ENCODE measurements at places on chromosomes 6 and 20.

- DNase-seq, result no peak
These were observed 9.4 kb downstream of the SPDEF start for GRCh38 chr6:34546551-34547321.

DNA sequence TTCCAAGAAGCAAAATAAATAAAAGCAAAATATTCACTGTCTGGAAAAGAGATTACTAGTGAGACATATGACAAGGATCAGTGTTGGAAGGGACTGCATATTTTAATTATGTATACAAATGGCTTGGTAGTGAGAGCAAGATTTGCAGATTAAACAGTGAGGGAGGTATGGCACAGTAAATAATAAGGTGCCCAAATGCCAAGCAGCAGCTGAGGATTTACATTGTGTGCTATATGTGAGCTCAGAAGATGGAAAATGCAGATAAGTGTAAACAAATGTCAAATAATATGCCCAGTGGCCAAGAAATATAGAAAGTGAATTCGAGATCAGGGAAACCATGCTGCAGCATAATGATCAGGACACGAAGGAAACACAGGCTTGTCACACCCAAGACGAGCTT lies 173.8 kb upstream of the NRSN1 start:
- no peak for DNase-seq

DNA sequence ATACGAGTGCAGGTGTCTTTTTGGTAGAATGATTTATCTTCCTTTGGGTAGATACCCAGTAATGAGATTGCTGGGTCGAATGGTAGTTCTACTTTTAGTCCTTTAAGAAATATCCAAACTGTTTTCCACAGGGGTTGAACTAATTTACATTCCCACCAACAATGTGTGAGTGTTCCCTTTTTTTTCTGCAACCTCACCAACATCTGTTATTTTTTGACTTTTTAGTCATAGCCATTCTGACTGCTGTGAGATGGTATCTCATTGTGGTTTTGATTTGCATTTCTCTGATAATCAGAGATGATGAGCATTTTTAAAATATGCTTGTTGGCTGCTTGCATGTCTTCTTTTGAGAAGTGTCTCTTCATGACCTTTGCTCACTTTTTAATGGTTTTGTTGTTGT lies 1.9 kb upstream of the ZNF831 start:
- DNase-seq, result no peak

GRCh38 chr20:46545077-46545826 lies 5.2 kb downstream of the OCSTAMP start:
- peak; percentile 53 for DNase-seq

DNA sequence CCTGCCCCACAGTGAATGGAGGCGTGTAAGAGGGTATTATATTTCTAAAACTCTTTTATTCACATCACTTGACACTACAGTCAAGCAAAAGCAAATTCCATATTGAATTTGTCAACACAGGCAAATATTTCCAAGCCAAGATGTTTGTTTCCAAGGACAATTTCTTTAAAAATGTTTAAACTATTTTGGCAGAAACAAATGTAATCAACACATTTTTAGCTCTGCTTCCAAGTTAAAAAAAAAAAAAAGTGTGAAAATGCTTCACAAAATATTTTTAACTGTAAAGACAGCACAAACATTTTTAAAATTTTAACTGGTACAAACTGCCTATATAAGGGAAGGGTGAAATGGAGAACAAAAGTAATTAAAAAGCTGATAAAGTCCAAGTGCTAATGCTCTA lies 44.9 kb upstream of the DST start:
- DNase-seq, result no peak

- peak; percentile 37 for DNase-seq
These were observed 8.3 kb downstream of the PI16 start for GRCh38 chr6:36962874-36963273.

DNA sequence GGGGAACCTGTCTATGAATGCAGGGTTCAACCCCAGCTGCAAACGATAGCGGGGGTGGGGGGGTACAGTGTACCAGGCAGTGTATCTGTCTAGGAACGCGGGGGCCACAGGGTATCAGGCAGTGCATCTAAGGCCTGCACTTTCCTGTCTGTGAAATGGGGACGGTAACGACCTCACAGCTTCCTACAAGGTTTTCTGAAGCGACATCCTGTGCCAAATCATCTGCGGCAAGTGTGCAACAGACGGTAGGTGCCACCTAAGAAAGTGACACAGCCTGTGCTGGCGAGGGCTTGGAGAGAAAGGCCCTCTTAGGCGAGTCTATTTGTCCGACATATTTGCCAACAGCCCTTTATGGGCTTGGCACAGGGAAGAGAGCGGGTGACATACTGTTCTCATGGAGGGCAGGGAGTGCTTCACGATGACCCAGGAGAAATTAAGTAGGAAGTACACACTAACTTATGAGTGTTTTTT lies 3.8 kb downstream of the DIDO1 start:
- no peak for DNase-seq

- DNase-seq, result no peak
These were observed 34.3 kb downstream of the PRSS35 start for GRCh38 chr6:83546636-83547035.

- DNase-seq, result no peak
These were observed 146.9 kb upstream of the SGK1 start for GRCh38 chr6:134464690-134465411.

- DNase-seq, result no peak
These were observed 177.0 kb downstream of the EYA4 start for GRCh38 chr6:133418108-133418507.

DNA sequence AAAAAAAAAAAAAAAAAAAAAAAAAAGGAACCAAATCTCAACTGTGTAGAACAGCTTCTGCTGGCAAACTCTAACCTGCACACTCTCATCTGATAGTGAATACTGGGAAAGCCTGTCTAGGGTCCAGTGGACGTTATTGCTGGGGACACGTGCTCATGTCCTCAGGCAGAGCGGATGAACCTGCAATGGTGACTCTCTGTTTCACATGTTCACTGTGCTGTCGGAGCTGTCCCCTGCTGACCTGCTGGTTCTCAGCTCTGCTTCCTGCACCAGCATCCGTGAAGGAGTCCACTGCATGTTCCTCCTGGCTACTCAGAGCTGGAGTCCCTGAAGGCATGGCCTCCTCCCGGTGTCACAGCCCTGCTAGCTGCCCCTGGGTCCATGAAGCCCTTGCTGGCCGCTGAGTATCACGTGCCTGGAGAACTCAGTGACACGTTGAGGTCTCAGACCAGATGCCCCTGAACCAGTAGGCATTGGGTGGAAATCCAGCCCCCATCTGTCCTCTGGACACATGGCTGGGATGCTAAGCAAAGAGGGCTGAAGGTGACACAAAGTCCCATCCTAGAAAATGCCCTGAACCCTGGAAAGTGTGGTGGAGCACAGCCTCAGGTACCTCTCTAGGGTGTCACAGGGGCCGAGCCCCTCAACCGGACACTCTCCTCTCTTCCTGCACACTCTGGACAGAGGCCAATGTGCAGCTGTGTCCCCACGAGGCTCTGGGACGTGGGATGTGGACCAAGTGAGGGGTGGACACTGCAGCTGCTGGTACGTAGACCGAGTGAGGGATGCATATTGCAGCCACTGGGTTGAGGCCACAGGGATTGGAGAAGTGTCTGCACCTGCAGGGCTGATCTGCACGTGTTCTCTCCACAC lies 54.9 kb upstream of the FRMD1 start:
- DNase-seq, result no peak

DNA sequence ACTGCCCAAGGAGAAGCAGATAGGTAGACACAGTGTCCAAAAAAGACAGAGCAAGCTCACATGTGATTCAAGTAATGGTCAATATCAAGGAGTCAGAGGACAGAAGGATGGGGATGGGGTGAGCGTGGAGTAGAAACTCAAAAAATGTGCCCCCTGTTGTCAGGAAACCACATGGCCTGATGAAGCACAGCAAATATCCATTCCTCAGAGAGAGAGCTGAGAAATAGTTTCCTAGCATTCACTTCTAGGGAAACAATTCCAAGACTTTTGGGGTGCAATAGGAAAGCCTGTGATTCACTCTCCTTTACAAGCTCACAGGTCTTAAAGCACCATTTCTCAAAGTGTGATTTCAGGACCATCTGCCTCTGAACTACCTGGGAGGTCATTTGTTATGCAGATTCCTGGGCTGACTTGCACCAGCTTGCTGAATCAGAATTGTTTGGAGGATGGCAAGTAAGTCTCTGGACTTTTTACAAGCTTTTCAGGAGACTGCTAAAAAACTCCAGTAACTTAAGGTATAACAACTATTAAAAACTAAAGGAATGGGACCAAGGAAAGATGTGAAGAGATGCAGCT lies 432.8 kb downstream of the HDGFL1 start:
- no peak for DNase-seq

DNA sequence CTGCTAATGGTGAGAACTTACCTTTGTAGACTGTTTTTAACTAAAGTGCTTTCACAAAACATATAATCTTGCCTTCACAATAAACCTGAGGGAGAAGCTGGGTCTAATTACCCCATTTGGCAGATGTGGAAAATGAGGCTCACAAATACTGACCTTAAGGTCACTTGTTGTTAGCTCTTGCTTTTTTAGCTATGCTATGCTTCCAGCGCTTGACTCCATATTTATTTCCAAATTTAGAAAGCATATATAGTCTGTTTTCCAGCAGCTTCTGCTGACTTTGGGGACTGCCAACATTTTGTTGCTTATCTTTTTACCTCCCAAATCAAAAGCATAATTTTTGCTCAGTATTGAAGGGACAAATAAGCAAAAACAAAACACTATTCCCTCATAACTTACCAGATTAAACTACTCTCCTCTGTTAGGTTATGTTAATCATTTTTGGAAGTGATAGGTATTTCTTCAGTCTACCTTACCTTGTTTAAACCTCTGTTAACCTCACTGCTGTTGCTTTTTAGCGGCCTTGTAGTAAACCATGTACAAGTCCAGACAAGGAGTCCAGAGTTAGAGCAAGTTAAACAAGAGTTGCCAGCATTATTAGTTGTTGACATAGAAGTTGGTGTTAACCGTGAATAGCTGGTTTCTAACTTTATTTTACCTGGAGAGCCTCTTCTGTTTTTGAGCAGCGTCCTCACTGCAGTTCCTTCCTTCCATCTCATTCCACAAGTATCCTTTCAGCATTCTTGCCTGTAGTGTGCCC lies 4.9 kb upstream of the BTBD3 start:
- DNase-seq, result no peak

DNA sequence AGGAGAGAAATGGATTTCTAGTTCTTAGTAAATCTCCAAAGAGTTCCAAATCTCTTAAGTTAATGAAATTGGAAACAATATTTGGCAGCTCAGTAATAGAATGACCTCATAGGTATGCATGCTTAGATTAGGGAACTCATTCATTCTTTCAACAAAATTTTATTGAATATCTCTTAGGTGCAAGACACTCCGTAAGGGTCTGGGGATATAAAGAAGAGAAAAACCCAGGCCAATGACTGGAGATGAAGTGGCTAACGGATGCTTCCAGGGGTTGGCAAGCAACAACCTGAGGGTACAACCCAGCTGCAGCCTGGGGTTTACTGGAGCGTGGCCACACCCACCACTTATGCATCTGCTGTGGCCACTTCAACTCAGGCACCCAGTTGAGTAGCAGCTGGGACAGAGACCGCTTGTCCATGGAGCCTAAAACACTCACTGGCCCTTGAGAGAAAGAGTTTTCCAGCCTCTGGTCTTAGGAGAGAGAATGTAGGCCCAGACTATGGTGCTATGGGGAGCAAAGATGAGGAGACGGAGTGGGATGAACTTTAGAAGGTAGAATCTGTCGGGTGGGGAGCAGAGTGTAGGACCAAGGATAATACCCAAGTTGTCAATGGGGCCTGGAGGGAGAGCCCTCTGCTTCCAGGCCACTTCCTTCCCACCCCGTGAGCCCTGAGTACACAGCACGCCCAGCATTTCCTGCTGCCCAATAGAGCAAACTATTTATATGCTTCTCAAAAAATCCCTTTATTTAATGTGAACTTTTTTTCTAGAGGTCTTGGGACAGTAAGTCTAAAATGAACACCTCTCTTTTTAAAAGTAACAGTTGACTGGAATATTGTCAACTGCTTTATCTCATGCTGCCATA lies 46.8 kb upstream of the PXDC1 start:
- no peak for DNase-seq

GRCh38 chr6:158056355-158056754 lies 74.7 kb downstream of the SYNJ2 start:
- no peak for DNase-seq

DNA sequence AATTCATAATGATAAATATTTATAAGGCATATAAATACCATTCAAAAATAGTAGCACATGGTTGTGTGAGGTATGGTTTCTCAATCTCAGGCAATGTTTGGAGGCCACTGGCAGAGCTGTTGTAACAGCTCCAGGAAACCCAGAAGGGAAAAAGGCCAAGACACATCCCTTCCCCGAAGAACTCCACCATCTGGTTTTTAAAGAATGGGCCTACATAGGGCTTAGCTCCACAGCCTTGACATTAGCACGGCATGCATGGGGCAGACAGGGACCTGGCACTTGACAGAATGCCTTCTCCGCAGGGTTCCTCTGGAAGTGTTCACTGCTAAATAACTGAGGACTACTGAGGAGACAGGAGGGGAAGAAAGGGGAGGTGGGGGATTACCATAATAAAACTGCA lies 16.1 kb upstream of the FOXO3 start:
- DNase-seq, result no peak

GRCh38 chr6:98838032-98838431 lies 3.7 kb downstream of the POU3F2 start:
- no peak for DNase-seq

GRCh38 chr6:160102956-160103824 lies 18.4 kb upstream of the SLC22A1 start:
- DNase-seq, result no peak

GRCh38 chr6:83176246-83176645 lies 16.8 kb downstream of the PGM3 start:
- no peak for DNase-seq

GRCh38 chr6:25302677-25303128 lies 23.5 kb downstream of the CARMIL1 start:
- DNase-seq, result no peak

DNA sequence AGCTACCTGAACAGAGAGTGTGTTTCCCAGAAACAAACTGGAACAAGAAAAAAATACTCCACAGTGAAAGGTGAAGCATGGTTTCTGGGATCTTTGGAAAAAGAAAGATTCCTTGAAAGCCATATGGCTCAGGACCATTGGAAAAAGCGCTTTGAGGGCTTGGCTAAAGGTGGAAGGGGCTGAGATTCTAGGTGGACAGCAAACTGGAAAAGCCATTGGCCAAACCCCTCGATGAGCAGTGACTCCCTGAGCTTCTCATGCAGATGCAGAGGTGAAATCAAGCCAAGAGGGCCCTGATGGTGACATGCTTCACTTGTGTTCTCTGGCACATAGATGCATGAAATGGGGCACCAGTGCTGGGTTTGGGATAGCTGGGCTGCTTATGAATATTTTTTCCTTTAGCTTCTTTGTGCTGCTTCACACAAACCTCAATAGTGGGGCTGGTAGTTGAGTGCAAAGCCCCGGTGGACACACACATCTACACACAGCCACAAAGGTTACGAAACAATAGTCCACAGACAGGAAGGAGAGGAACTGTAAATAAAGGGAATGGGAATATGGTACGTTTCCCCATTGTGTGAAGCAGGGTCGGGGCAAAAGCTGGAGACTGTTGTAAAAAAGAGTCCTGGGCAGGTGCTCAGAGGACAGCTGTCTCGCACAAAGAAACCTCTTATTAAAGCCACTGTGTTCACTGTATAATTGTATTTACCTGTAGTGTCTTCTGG lies 117.8 kb downstream of the FOXA2 start:
- DNase-seq, result no peak
